ENCODE measurements at places on chromosomes 7 and 10. TPM values are rescaled to one million over a fixed set of nuclear protein-coding genes. Genes with fewer than 3 reads are reported as not detected.

- no peaks in the 10 kb centered on the region for H3K36me3 ChIP-seq
- no peak overlapping the region for H3K4me3 ChIP-seq
- no peaks in the 10 kb centered on the region for H3K27me3 ChIP-seq
- no peak for DNase-seq
- no peak overlapping the region for H3K27ac ChIP-seq
- no peaks in the 10 kb centered on the region for H3K4me1 ChIP-seq
Observed at GRCh38 chr10:121860810-121861209, 67.0 kb downstream of the ATE1 start.

GRCh38 chr7:20784388-20785156, 2.1 kb downstream of the SP8 start:
- peaks cover 98% of the 10 kb centered on the region for H3K27me3 ChIP-seq
- H3K4me1 ChIP-seq: no peaks in the 10 kb centered on the region
- no peak overlapping the region for H3K27ac ChIP-seq
- H3K36me3 ChIP-seq: no peaks in the 10 kb centered on the region
- H3K4me3 ChIP-seq: peak overlapping the region; percentile 55

- H3K4me3 ChIP-seq: no peak overlapping the region
- H3K27me3 ChIP-seq: no peaks in the 10 kb centered on the region
- H3K36me3 ChIP-seq: no peaks in the 10 kb centered on the region
- H3K4me1 ChIP-seq: peaks cover 21% of the 10 kb centered on the region
Observed at GRCh38 chr10:29032169-29032568, 256.7 kb upstream of the LYZL1 start.

GRCh38 chr7:816751-817671, 15.3 kb upstream of the SUN1 start:
- no peaks in the 10 kb centered on the region for H3K27me3 ChIP-seq
- peak overlapping the region; percentile 100 for H3K4me3 ChIP-seq
- H3K36me3 ChIP-seq: peaks cover 3% of the 10 kb centered on the region
- peak; percentile 28 for DNase-seq
- H3K27ac ChIP-seq: peak overlapping the region; percentile 34
- H3K4me1 ChIP-seq: peaks cover 36% of the 10 kb centered on the region

DNA sequence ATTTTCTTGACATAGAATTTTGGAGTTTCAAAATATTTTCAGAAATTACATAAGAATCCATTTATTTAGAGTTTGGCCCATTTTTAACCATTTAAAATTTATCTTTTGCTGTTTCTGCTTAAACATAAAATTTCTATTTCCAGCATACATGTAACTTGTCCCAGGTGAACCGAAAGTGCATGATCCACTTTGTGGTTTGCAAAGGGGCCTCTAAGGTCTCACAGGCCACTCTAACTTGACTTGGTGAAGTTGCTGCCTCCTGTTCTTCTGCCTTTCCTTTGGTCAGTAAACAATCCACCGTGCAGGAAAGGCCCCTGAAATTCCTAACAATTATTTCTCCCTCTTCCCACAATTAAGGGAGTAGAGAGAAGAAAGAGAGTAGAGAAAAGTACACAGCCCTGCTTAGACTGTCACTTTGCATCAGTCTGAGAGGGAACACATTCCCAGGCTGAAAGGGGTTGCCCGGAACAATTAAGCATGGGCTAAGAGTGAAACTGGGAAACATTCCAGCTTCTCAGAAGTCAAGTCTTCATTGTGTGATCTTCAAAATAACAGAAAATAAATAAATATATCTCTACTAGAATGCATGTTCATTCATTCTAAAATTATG, 79.5 kb upstream of the SEMA3A start:
- no peak overlapping the region for H3K27ac ChIP-seq
- no peak for DNase-seq
- H3K27me3 ChIP-seq: no peaks in the 10 kb centered on the region
- no peaks in the 10 kb centered on the region for H3K36me3 ChIP-seq
- H3K4me3 ChIP-seq: no peak overlapping the region
- H3K4me1 ChIP-seq: no peaks in the 10 kb centered on the region

- no peaks in the 10 kb centered on the region for H3K4me1 ChIP-seq
- no peak for DNase-seq
- no peaks in the 10 kb centered on the region for H3K27me3 ChIP-seq
- H3K4me3 ChIP-seq: no peak overlapping the region
- H3K27ac ChIP-seq: no peak overlapping the region
Observed at GRCh38 chr10:116870949-116871348, 21.6 kb downstream of the ENO4 start.

- H3K27me3 ChIP-seq: no peaks in the 10 kb centered on the region
- no peak overlapping the region for H3K4me3 ChIP-seq
- no peak for DNase-seq
- H3K4me1 ChIP-seq: no peaks in the 10 kb centered on the region
Observed at GRCh38 chr7:133654547-133654946, 401.7 kb downstream of the EXOC4 start.

DNA sequence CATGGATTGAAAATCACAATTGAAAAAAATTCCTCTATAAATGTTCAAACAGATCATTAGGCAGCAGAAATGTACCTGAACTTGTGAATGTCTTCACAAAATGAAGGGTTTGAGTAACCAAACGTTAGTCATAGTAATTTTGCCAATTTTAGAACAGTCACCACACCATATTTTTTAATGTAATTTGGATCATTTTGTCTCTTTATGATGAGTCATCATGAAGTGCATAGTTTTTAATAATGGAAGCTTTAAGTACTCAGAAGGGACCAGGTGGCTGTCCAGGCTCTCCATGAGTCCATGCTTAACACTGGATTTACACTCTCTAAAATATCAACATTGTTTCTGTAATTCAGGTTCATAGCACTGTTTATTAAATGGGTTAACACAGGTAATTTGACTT, 219.2 kb downstream of the ETV1 start:
- H3K27ac ChIP-seq: no peak overlapping the region
- H3K4me1 ChIP-seq: peaks cover 7% of the 10 kb centered on the region
- H3K4me3 ChIP-seq: no peak overlapping the region
- DNase-seq: peak; percentile 11

DNA sequence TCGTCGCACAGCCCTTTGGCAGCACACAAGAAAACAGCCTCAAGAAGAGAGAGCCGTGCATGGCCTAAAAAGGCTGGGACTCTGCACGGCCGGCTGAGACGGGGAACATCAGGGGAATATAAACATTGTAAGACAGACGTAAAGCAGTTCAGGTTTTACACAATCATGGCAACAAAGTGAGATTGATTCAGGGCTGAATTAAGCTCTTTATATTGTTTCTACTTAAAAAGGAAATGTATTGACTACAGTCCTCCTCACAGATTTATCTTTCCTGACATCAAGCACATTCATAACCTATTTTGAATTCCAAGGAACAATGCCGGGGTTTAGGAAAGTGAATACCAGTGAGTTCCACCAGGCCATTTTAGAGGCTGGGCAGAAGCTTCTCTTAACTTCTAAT, 25.2 kb downstream of the SORBS1 start:
- no peak overlapping the region for H3K27ac ChIP-seq
- no peak overlapping the region for H3K4me3 ChIP-seq
- H3K4me1 ChIP-seq: peaks cover 13% of the 10 kb centered on the region
- DNase-seq: no peak
- H3K36me3 ChIP-seq: no peaks in the 10 kb centered on the region

DNA sequence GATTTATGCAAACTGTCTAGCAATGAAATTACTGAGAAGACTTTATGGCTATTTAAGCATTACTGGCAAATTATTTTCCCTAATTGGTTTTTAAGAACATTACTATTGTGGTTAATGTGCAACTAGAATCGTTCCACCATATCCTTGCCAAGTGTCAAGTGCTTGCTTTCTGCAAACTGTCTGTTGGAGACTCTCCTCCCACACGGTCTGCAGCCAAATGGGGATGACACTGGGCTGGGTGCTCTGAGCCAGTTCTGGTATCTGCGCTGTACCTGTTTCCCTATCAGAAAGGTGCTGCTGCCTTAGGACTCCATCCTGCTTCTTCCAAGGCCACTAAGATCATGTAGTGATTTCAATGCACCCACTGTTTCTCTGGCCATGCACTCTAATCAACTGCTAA, 110.4 kb downstream of the RAMP3 start:
- H3K36me3 ChIP-seq: no peaks in the 10 kb centered on the region
- no peak for DNase-seq
- H3K27me3 ChIP-seq: peaks cover 12% of the 10 kb centered on the region
- no peak overlapping the region for H3K4me3 ChIP-seq
- H3K4me1 ChIP-seq: no peaks in the 10 kb centered on the region

- no peak overlapping the region for H3K27ac ChIP-seq
- H3K4me3 ChIP-seq: no peak overlapping the region
- no peaks in the 10 kb centered on the region for H3K36me3 ChIP-seq
Observed at GRCh38 chr7:26141077-26141476, 10.9 kb upstream of the NFE2L3 start.

DNA sequence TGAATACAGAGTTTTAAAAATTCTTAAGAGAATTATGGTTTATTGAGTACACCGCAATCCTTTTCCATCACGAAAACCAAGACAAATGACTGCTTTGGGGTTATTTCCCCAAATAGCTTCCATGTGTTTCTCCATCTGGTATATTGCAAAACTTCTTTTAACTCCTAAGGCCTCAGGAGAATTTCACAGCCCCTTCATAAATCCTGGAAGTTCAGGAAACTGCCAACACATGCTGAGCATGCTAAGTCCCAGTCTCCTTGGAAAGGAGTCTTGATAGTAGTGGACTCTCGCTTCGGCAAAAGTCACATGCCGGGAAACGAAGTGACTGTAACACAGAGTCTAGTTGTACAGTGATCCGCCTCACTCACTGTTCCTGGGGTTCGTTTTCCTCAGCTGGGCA, 88.1 kb upstream of the RSU1 start:
- no peaks in the 10 kb centered on the region for H3K27me3 ChIP-seq
- no peak overlapping the region for H3K27ac ChIP-seq
- H3K36me3 ChIP-seq: no peaks in the 10 kb centered on the region
- H3K4me1 ChIP-seq: no peaks in the 10 kb centered on the region
- no peak overlapping the region for H3K4me3 ChIP-seq

- no peak for DNase-seq
- no peak overlapping the region for H3K27ac ChIP-seq
- no peak overlapping the region for H3K4me3 ChIP-seq
- no peaks in the 10 kb centered on the region for H3K36me3 ChIP-seq
Observed at GRCh38 chr10:27525819-27526218, 21.7 kb downstream of the RAB18 start.

- no peak overlapping the region for H3K27ac ChIP-seq
- H3K27me3 ChIP-seq: no peaks in the 10 kb centered on the region
- H3K36me3 ChIP-seq: no peaks in the 10 kb centered on the region
- no peak for DNase-seq
Observed at GRCh38 chr10:80371467-80371866, 14.9 kb downstream of the DYDC2 start.

DNA sequence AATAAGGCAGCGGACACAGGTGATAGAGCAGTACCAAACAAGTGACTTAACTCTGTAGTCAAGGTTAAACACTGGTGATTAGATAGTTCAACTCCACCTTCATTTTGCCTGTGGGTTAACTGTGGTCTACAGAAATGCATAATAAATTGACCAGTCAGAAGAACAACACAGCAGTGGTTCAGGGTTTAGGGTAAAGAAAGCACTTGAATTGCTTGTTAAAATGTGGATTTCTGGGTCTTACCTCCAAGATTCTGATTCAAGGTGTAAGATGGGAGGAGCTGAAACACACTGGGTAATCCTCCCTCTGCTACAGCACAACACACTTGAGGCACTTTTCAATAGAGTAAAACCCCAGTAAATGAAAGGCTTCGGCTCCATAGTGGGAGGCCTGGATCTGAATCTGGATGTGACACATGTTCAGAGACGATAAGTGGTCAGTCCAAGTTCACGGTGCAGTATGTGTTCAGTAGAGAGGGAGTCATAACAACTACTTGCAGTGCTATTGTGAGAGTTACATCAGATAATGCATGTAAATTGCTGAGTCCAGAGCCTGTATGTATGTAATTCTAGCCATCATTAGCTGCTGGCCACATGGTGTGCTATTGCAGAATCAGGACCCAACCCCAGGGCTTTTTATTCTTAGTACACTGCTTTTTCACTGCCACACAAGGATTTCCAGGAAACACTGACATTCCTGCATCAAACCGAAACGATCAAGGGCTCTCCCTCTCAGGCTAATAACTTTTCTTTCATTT, 141.7 kb downstream of the SORCS1 start:
- H3K4me1 ChIP-seq: no peaks in the 10 kb centered on the region
- no peak overlapping the region for H3K4me3 ChIP-seq
- no peak for DNase-seq
- no peak overlapping the region for H3K27ac ChIP-seq
- H3K27me3 ChIP-seq: peaks cover 50% of the 10 kb centered on the region

The EBF3 gene
- not detected for total RNA-seq

The PTPRE gene
- total RNA-seq: 5.0 TPM

The PDE6C gene
- total RNA-seq: not detected

The SEC61G gene
- total RNA-seq: 177 TPM

The RPEL1 gene
- total RNA-seq: not detected

Data from PC-3 (cell line).